CD4-positive, alpha-beta T cell treated with Interleukin-6 at 100 ng/mL for 8 hours (primary cell): ENCODE measurements at places on chromosomes 7 and 10.

GRCh38 chr10:80493522-80494051 is 39.5 kb downstream of the TSPAN14 start:
- peak; percentile 31 for DNase-seq

GRCh38 chr10:119680050-119680449 is 28.9 kb downstream of the BAG3 start:
- no peak for DNase-seq

GRCh38 chr7:16178092-16178491 is 243.2 kb downstream of the CRPPA start:
- DNase-seq, result no peak

DNA sequence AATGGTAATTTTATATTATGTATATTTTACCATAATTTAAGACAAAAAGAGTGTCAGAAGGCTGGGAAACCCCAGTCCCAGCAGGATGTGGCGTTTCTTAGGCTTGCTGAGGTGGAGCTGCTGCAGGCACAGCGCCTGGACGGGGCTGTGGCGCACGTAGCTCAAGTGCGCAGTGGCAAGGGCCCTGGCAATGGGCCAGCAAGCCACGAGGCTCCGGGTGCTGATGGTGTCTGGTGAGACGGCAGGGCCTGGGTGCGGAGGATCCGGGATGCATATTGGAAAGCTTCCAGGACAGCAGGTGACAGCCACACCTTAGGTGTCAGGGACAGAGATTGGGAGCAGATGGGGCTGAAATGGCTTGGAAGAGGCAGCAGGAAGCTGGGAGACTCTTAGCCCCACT is 37.2 kb downstream of the CLEC2L start:
- DNase-seq, result no peak

- DNase-seq, result no peak
Measured at GRCh38 chr7:56121440-56121839, 5.2 kb upstream of the NUPR2 start.
